Bronchial epithelial cell (primary cell): ENCODE measurements at places on chromosomes 13 and 19. TPM values are rescaled to one million over a fixed set of nuclear protein-coding genes. Genes with fewer than 3 reads are reported as not detected.

The ZNF549 gene
- 6.9 and 7.6 TPM in 2 replicates for total RNA-seq

The IFNL3 gene
- total RNA-seq: not detected in 2 replicates

The DCAF15 gene
- total RNA-seq: 6.3 and 8.2 TPM in 2 replicates

The FAM216B gene
- total RNA-seq: not detected in 2 replicates

The EDDM13 gene
- total RNA-seq: not detected in 2 replicates

DNA sequence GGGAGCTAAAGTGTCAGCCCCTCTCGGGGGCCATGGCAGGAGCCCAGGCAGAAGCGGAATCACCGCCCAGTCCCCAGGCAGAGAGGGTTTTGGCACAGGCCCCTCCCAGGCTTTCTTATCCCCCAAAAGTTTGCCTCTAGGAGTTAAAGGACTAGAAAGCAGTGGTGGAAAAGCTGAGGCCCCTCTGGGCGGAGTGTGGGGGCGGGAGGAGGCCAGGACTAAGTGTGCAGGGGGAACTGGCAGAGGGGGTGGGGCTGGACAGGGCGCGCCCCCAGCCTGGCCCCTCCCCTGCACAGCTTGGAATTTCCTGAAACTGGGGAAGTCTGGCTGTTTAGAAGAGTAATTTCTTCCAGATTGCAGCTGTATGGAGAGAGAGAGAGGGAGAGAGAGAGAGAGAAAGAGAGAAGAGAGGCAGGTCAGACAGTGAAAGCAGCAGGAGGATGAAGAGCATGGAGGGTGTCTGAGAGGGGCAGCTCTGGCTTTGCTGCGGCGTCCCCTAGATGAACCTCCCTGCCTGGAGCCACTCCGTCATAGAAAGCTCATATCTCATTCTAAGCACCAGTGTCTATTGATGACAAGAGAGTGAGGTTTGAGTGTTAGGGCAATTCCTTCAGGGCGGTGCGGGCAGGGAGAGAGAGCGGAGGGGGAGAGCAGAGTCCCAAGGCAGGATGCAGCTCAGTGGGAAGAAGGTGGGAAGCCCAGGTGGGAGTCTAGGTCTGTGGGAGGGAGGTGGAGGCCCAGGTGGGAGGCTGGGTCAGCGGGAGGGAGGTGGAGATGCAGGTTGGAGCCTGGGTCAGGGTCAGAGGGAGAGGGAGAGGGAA, at the start of gene CDC42EP5:
TSS of gene CDC42EP5 (minus strand) at position 226 of the 821 bp plus-strand sequence. CDS start 7,749 bp downstream, outside the sequence.
- peak; percentile 51 for DNase-seq

DNA sequence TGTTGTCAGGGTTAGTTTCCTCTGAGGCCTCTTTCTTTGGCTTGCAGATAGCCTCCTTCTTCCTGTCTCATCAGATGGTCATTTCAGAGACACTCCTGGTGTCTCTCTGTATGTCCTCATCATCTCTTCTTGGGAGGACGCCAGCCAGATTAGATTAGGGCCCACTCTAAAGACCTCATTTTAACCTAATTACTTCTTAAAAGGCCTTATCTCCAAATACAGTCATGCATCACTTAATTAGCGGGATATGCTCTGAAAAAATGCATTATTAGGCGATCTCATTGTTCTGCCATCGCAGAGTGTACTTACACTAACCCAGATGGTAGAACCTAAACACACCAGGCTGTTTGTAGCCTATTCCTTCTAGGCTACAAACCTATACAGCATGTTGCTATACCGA, 89.0 kb downstream of the CDK8 start:
- DNase-seq: no peak

DNA sequence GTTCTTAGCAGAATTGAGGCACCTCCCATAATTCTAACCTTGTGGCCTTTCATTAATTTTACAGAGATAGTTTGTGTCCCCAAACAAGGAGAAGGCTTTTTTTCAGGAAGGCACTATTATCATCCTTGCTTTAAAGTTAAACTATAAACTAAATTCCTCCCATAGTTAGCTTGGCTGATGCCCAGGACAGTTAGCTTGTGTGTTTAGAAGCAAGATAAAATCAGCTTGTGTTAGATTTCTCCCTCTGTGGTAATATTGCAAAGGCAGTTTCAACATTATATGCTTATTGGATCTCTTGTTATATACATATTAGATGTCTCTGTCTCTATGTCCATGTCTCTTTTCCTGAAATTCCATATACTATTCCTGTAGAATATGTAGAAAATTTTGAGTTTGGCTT, 342.7 kb downstream of the TBC1D4 start:
- DNase-seq: no peak
